Activated CD8-positive, alpha-beta T cell treated with anti-CD3 and anti-CD28 coated beads for 36 hours (primary cell): ENCODE measurements at places on chromosomes 4 and X. TPM values are rescaled to one million over a fixed set of nuclear protein-coding genes. Genes with fewer than 3 reads are reported as not detected.

DNA sequence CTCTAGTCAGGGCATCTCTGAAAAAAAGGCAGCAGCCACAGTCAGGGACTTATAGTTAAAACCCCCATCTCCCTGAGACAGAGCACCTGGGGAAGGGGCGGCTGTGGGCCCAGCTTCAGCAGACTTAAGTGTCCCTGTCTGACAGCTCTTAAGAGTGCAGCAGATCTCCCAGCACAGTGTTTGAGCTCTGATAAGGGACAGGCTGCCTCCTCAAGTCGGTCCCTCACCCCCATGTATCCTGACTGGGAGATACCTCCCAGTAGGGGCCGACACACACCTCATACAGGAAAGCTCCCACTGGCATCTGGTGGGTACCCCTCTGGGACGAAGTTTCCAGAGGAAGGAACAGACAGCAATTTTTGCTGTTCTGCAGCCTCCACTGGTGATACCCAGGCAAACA is 129.0 kb downstream of the ANXA5 start:
- H3K4me3 ChIP-seq = no peak overlapping the region
- H3K27me3 ChIP-seq = peaks cover 13% of the 10 kb centered on the region
- no peak for DNase-seq
- no peaks in the 10 kb centered on the region for H3K36me3 ChIP-seq
- no peaks in the 10 kb centered on the region for H3K4me1 ChIP-seq

The IBSP gene
- not detected for total RNA-seq

GRCh38 chr4:163548481-163549243 is 54.2 kb downstream of the TMA16 start:
- no peak overlapping the region for H3K27ac ChIP-seq
- H3K27me3 ChIP-seq = no peaks in the 10 kb centered on the region
- no peak overlapping the region for H3K4me3 ChIP-seq
- peaks cover 15% of the 10 kb centered on the region for H3K4me1 ChIP-seq

- no peak for DNase-seq
- peaks cover 55% of the 10 kb centered on the region for H3K36me3 ChIP-seq
- H3K4me3 ChIP-seq = no peak overlapping the region
- H3K27ac ChIP-seq = no peak overlapping the region
- no peaks in the 10 kb centered on the region for H3K4me1 ChIP-seq
These were observed 24.9 kb downstream of the DCUN1D4 start for GRCh38 chr4:51867689-51868448.

DNA sequence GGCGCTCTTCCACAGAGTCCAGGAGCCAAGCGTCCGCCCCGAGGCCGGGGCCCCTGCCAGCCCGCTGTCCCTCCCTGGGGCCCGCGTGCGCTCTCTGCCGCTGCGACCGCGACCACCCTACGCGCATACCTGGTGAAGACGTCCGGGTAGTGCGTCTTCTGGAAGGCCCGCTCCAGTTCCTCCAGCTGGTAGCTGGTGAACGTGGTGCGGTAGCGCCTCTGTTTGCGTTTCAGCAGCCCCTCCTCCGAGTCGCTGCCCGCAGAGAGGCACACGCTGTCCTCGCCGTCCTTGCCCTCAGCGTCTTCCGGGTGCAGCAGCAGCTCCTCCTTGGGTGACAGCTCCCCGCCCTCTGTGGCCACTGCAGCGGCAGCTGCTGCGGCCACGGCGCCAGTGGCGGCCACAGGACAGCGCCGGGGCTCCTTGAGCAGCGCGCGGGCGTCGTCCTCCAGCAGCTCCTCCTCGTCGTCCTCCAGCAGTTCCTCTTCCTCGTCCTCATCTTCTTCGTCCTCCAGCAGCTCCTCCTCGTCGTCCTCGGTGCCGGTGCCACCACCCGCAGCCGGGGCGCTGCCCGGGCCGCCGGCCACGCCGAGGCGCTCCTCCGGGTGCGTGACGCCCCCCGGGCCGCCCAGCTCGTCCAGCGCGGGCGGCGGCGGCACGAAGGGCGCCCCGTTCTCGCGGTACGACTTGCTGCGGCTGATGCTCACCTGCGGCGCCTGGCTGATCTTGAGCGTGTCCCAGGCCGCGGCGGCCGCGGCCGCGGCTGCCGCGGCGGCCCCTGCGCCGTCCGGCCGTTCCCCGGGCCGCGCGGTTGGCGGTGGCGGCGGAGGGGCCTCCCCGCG is 2.8 kb downstream of the ARX start:
- no peaks in the 10 kb centered on the region for H3K36me3 ChIP-seq
- no peak overlapping the region for H3K27ac ChIP-seq
- no peak for DNase-seq
- H3K4me3 ChIP-seq = peak overlapping the region; percentile 60

- no peak for DNase-seq
- H3K36me3 ChIP-seq = no peaks in the 10 kb centered on the region
- H3K4me1 ChIP-seq = peaks cover 2% of the 10 kb centered on the region
- no peak overlapping the region for H3K4me3 ChIP-seq
- no peak overlapping the region for H3K27ac ChIP-seq
These were observed 275.7 kb upstream of the RASGEF1B start for GRCh38 chr4:81747242-81747930.
